ENCODE measurements at places on chromosomes 3 and 15.

- H3K36me3 ChIP-seq: no peaks in the 10 kb centered on the region
- H3K27me3 ChIP-seq: no peaks in the 10 kb centered on the region
- no peak overlapping the region for H3K4me3 ChIP-seq
- no peak overlapping the region for H3K27ac ChIP-seq
- DNase-seq: peak; percentile 42
- H3K4me1 ChIP-seq: no peaks in the 10 kb centered on the region
These were observed 63.9 kb upstream of the GATA2 start for GRCh38 chr3:128556907-128557306.

DNA sequence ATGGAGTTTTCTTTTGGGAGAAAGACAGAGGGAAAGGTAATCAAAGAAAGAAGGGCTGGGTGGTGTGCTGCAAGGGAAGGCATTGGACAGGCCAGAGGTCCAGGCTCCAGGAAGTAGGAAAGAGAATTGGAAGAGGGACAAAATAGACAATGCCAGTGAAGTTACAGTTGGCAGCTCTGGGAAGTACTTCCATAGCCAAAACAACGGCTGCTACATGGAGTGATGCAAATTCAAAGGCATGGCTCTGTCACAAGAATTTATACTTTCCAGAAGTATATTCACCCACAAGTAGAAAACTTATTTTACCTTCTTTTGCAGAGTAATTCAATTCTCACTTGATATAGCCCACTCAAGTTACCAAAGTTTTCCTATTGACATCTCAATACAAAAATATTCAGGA, 191.5 kb downstream of the TNIK start:
- peaks cover 1% of the 10 kb centered on the region for H3K36me3 ChIP-seq
- H3K4me3 ChIP-seq: no peak overlapping the region
- no peak overlapping the region for H3K27ac ChIP-seq

DNA sequence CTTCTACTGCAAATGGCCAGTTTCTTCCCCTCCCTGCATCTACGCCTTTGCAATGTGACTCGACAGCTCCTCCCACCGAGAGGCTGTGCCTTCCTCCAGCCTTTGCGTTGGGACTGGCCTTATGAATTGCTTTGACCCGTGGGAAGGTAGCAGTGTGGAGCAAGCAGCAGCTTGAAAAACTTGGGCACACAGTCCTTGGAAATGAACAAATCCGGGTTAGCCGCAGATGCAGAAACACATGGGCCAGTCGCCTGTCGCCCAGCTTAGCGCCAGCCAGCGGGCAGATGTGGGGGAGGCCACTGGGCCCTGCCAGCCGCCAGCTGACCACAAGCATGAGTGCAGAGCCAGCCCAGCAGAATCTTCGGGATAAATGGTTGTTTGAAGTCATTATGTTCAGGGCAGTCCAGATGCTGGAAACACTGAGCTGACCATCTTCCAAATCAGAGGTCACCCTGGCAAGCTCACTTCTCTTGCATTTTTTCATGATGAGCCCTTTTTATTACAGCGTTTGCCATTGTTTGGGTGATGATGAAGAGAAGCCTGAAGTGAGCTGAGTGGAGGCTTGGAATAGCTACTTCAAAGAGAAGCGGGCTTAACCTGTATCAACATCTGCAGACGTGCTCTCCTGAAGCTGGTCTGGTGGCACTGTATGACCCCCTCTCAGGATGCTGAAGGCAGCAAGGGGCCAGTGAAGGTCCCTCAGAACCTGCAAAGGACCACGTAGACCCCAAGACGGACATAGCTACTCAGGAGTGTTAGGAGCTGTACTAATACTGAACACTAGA, 9.8 kb downstream of the SELENOS start:
- peaks cover 11% of the 10 kb centered on the region for H3K4me1 ChIP-seq
- no peak overlapping the region for H3K27ac ChIP-seq
- peaks cover 27% of the 10 kb centered on the region for H3K36me3 ChIP-seq
- DNase-seq: no peak
- H3K4me3 ChIP-seq: no peak overlapping the region
- H3K27me3 ChIP-seq: no peaks in the 10 kb centered on the region

DNA sequence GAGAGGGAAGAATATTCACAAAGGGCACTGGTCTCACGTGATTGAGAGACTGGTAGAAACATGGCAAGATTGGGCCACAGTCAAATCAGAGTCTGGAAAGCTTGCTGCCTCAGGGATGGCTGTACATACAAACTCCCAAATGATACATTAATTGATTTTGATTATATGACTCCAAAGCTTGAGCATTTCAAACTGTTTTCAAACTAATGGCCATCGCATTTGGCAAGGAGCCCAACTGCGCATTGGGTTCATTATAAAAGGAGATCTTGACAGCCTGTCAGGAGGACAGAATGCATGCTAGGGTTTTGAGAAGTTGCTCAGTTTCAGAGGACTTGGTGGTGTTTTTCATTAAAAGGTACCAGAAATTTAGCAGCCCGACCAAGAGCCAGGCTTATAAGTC, 117.7 kb downstream of the PTPRG start:
- H3K36me3 ChIP-seq: no peaks in the 10 kb centered on the region
- no peaks in the 10 kb centered on the region for H3K4me1 ChIP-seq
- H3K4me3 ChIP-seq: no peak overlapping the region
- no peaks in the 10 kb centered on the region for H3K27me3 ChIP-seq
- DNase-seq: peak; percentile 33

- H3K4me1 ChIP-seq: no peaks in the 10 kb centered on the region
- no peaks in the 10 kb centered on the region for H3K36me3 ChIP-seq
- no peak for DNase-seq
- H3K27ac ChIP-seq: peak overlapping the region; percentile 58
These were observed 28.1 kb upstream of the CAPN3 start for GRCh38 chr15:42331235-42331634.

- H3K36me3 ChIP-seq: no peaks in the 10 kb centered on the region
- no peak overlapping the region for H3K27ac ChIP-seq
- H3K4me1 ChIP-seq: no peaks in the 10 kb centered on the region
- no peak overlapping the region for H3K4me3 ChIP-seq
- no peaks in the 10 kb centered on the region for H3K27me3 ChIP-seq
These were observed 113.8 kb upstream of the TGFBR2 start for GRCh38 chr3:30492322-30493192.

DNA sequence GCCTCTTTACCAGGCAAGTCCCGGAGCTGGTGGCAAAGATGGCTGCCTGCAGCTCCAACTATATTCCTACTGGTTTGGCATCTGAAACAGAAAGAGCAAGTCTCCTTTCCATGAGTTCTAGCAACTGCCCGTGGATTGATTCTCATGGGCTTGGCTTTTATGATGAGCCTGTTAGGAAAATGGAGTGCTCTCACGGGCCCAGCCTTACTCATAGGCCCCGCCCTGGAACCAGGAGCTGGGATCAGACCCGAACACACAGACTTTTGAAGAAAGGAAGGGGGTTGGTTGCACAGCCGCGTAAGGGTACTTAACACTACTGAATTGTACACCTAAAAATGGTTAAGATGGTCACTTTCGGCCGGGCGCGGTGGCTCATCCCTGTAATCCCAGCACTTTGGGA, 2.9 kb downstream of the NRROS start:
- no peaks in the 10 kb centered on the region for H3K4me1 ChIP-seq
- DNase-seq: no peak
- no peak overlapping the region for H3K27ac ChIP-seq
- no peaks in the 10 kb centered on the region for H3K36me3 ChIP-seq
- H3K27me3 ChIP-seq: peaks cover 25% of the 10 kb centered on the region

DNA sequence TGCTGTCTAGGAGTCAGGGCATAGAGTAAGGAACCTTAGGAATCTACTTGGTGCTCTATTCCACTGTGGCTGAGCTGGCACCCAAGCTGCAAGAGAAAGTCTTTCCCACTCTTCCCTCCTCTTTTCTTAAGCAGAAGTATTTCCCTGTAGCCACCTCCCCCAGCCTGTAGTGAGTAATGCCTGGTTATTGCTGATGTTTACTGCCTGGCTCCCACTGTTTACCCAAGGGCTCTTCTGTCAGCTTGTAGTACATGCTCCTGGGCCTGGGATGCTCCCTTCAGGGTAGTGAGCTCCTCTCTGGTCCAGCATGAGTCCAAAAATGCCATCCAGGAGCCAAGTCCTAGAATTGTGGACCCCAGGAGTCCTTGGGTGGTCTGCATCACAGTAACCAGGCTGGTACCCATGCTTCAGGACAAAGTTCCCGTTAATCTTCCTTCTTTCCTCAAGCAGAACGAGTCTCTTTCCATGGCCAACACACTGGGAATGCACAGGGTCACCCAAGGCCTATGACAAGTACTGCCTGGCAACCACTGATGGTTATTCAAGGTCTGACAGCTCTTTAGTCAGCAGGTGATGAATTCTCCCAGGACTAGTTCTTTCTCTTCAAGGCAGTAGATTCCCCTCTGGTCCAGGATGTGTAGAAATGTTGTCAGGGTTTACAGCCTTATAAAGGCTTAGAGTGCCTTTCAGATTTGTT, 17.6 kb downstream of the GALK2 start:
- no peak overlapping the region for H3K27ac ChIP-seq
- H3K27me3 ChIP-seq: no peaks in the 10 kb centered on the region
- no peaks in the 10 kb centered on the region for H3K36me3 ChIP-seq
- no peak overlapping the region for H3K4me3 ChIP-seq
- H3K4me1 ChIP-seq: no peaks in the 10 kb centered on the region
- no peak for DNase-seq

DNA sequence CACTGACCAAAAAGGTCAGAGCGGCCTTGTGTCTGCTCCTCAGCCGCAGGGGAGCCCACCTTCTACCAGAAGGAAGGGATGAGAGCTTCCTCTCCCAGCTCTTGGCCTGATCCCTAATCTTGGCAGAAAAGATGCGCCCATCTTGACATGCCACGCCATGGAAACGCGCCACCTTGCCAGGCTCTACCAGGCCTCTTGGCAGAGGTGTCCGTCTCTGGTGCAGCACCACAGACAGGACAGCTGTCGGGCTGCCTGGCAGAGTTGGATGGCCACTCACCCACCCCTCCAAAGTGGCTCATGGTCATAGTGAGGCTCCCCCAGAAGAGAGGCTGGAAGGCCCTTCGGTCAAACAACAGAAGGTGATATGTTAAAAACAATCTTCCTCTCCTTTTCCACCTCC, 105.2 kb downstream of the LIPC start:
- H3K27ac ChIP-seq: no peak overlapping the region
- H3K4me3 ChIP-seq: no peak overlapping the region
- DNase-seq: no peak
- H3K4me1 ChIP-seq: no peaks in the 10 kb centered on the region

GRCh38 chr15:83207009-83207659, 489 bp downstream of the HDGFL3 start:
- peak overlapping the region; percentile 66 for H3K4me3 ChIP-seq
- H3K27ac ChIP-seq: peak overlapping the region; percentile 93
- no peaks in the 10 kb centered on the region for H3K36me3 ChIP-seq
- H3K4me1 ChIP-seq: peaks cover 30% of the 10 kb centered on the region

DNA sequence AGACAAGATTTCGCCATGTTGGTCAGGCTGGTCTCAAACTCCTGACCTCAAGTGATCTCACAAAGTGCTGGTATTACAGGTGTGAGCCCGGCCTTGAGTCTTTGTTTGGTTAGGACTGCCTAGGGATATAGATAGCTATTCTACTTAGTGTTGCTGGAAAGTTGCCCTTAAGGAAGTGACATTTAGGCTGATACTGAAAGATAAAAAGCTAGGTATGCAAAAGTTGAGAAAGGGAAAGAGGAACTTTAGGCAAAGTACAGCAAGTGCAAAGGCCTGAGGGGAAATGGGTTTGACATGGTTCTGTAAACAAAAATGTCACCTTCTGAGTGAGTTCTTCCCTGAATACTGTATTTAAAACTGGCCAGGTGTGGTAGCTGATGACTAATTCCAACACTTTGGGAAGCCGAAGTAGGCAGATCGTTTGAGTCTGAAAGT, 111.5 kb downstream of the ZNF609 start:
- H3K27me3 ChIP-seq: no peaks in the 10 kb centered on the region
- H3K4me1 ChIP-seq: peaks cover 31% of the 10 kb centered on the region
- DNase-seq: no peak
- H3K4me3 ChIP-seq: no peak overlapping the region
- no peak overlapping the region for H3K27ac ChIP-seq

GRCh38 chr3:86830566-86830965, 160.4 kb downstream of the VGLL3 start:
- no peak overlapping the region for H3K27ac ChIP-seq
- no peaks in the 10 kb centered on the region for H3K4me1 ChIP-seq
- DNase-seq: no peak
- H3K27me3 ChIP-seq: peaks cover 34% of the 10 kb centered on the region

DNA sequence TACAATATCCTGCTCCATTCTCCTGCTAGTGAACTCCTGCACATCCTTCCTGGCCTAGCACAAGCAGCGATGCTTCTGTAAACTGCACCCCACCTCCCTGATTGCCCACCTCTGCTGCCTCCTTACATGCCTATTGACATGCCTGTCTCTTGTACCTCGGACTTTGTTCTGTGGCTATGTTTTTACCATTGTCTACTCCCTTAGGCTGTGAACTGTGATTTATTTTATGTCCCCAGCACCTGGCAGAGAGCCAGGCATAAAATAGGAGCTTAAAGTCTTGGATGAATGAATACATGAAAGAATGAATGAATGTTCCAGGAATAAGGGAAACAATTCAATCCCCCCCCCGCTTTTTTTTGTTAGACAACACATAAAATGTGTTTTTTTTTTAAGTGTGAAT, 210.0 kb downstream of the MYRIP start:
- H3K27me3 ChIP-seq: no peaks in the 10 kb centered on the region
- no peak overlapping the region for H3K27ac ChIP-seq
- DNase-seq: no peak
- H3K4me3 ChIP-seq: no peak overlapping the region
- no peaks in the 10 kb centered on the region for H3K36me3 ChIP-seq

- no peak for DNase-seq
- H3K36me3 ChIP-seq: no peaks in the 10 kb centered on the region
- H3K4me3 ChIP-seq: peak overlapping the region; percentile 75
- peaks cover 20% of the 10 kb centered on the region for H3K4me1 ChIP-seq
- peak overlapping the region; percentile 67 for H3K27ac ChIP-seq
These were observed 2.5 kb upstream of the NLGN1 start for GRCh38 chr3:173395073-173395411.

DNA sequence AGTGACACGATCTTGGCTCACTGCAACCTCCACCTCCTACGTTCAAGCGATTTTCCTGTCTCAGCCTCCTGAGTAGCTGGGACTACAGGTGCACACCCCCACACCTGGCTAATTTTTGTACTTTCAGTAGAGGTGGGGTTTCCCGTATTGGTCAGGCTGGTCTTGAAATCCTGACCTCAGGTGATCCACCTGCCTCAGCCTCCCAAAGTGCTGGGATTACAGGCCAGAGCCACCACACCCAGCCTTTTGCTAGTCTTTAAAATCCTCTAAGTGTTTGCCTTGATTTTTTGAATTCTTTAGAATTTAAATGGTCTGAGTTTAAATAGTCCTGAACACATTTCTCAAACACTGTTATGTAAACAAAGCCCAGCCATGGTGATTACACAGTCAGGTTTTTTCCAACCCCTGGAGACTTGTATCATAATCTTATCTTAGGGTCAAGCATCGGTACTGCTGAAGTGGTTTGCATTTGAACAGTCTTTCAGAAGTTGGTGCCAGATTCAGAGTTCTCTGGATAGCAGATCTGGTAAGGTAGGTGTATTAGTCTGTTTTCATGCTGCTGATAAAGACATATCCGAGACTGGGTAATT, 28.2 kb upstream of the PIAS1 start:
- H3K4me3 ChIP-seq: no peak overlapping the region
- no peak overlapping the region for H3K27ac ChIP-seq
- DNase-seq: no peak
- H3K27me3 ChIP-seq: 0 out of 2 replicates have a peak, but pooled peaks cover 7% of the 10 kb centered on the region
- no peaks in the 10 kb centered on the region for H3K36me3 ChIP-seq

All from SK-N-SH (cell line).